Breast epithelium (tissue), 4 donors: ENCODE measurements at places on chromosomes 2 and 18. TPM values are rescaled to one million over a fixed set of nuclear protein-coding genes. Genes with fewer than 3 reads are reported as not detected.

- no peak for DNase-seq
Observed at GRCh38 chr18:41009926-41010325, 945.1 kb upstream of the PIK3C3 start.

- no peak for DNase-seq
Observed at GRCh38 chr2:225431105-225431863, 31.8 kb downstream of the NYAP2 start.

DNA sequence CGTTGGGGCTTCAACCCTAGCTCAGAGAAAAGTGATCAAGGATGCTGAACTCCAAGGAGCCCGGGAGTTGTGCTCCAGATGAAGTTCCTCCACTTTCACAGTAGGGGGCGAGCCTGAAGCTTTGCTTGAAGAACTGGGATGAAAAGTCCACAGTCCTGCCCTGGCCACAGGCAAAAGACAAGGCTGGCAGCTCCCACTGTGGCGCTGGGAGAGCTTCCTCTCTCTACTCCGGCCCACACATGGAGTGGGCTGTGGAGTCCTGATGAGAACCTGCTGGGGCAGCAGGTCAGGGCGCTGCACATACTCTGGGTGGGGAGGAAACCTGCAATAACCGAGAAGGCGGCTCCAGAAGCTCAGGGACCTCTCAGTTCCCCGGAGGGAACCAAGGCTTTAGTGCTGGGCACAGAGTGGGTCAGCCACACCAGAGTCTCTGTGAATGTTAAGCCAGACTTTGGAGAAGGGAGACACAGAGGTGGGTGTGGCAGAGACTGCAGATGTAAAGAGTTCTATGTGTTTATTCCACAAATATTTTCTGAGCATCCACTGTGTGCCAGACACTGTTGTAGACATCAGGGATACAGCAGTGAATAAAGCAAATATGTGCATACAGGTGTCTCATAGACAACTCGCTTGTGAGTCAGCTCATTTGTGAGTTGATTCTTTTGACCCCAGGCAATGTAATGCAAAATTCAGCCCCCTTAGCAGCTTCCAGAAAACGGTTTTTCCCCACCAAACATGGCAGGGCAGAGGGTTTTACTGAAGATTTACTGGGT is 48.0 kb upstream of the MRPL33 start:
- DNase-seq = peak; percentile 72

- no peak for DNase-seq
Observed at GRCh38 chr2:169704160-169704708, 10.0 kb downstream of the PHOSPHO2 start.

- DNase-seq = no peak
Observed at GRCh38 chr2:109230941-109231420, 102.0 kb downstream of the SH3RF3 start.

The UGT1A4 gene
- not detected for total RNA-seq

GRCh38 chr2:241499146-241499965 is 9.0 kb downstream of the STK25 start:
- DNase-seq = no peak

The MREG gene
- total RNA-seq = 16.1 TPM

DNA sequence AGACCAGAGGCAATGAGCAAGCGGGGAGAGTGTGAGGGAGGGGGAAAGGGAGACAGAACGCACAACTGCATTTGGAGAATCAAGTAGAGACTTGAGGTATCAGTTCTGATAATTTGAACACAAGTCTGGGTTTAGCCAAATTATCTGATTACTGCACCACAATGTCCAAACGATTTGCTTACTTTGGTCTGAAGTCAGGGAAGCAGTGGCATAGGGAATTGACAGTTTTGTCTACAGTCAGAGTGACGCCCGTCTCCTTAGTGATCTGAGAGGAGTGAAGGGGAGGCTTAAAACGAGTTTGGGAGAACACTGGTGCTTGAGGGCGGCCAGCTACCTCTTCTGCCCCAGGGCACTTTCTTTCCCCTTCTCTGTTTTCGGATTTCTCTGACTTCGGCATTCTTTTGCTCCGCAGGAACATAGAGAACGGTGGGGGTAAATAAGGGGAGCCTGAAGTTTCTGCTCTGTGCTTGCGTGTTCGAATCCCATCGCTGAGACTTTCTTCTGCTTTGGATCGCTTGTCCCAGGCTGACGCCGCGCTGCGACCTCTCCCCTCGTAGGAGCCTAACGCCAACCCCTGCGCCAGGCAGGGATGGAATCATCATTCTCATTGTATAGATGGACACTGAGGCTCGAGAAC is 2.9 kb upstream of the DLX2 start:
- DNase-seq = no peak

DNA sequence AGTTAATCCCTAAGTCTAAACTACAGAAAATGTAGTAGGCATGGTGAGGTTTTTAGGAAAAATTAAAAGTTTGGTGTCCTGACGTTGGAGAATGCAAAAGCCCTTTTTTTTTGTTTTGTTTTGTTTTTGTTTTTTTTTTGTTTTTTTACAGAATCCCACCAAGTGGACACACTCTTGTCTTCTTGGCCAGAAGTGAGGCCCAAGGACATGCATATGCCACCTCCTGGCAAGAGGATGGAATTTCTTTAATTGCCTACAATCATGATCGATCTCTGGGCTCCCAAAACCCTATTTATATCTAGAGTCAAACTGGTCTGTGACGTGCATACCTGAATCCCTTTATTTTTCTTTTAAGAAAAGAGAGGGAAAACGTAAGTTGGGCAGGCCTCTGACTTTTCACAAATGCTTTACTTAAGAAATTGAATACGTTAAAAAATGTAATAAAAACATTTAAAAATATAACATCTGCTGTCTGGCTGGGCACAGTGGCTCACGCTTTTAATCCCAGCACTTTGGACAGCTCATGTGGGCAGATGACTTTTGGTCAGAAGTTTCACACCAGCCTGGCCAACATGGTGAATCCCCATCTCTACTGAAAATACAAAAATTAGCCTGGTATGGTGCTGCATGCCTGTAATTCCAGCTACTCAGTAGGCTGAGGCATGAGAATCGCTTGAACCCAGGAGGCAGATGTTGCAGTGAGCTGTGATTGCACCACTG is 502.7 kb downstream of the CBLN2 start:
- no peak for DNase-seq

DNA sequence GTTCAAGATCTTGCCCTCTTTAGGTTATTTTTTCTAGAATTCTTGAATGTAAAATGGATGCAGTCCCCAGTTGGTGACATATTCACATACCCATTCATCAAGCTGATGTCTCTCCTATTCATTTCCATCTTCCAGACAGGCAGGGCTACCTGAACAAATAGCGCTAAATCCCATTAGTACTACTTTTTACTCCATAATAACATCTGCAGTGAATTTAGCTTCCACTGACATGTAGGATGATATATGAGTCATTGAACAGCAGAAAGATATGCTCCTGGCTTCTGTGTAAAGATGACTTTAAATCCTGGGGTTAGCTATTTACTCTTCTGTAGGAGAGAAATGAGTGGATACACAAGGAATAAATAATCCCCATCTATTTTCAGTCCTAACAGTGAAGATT is 194.7 kb downstream of the RND3 start:
- DNase-seq = no peak

The ARHGEF4 gene
- 8.0 TPM for total RNA-seq

The FMNL2 gene
- 36.1 TPM for total RNA-seq

- DNase-seq = no peak
Observed at GRCh38 chr18:58438161-58438957, 190.5 kb downstream of the ALPK2 start.

- no peak for DNase-seq
Observed at GRCh38 chr2:148493822-148494563, 150.6 kb upstream of the EPC2 start.

DNA sequence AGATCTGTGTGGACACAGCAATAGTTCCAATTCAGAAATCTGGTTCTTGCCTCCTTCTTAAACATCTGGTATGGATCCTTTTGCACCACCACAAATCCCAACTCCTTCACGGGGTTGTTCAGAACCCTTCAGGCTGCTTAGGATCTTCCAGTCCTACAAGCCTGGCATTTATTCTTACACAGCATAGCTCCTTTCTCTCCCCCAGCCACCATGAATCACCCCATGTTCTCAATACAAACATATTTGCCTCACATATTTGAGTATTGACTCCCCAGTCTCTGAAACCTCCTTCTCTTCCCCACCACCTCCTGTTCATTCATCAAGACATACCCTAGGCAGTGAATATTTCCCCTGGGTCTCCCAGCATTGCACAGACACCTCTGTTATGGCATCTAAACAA is 155.2 kb downstream of the ALK start:
- DNase-seq = no peak

DNA sequence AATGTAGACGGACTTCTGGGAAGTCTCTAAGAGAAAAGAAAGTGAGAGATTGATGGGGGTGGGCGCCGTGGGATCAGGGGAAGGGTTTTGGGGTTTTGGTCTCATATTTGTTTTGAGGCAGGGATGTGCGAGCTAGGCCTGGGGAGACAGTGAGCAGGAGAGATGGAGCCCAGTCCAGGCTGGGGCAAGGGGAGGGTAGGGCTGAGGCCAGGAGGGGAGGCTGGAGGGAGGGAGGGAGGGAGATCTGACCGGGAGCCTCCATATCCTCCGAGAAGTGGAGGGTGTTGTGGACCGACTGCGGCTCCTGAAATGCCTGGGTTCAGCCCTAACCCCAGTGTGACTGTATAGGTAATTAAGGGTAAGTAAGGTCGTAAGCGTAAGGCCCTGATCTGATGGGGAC is 72.8 kb upstream of the ODC1 start:
- peak; percentile 24 for DNase-seq

- no peak for DNase-seq
Observed at GRCh38 chr2:68388358-68388757, 23.3 kb downstream of the PLEK start.

DNA sequence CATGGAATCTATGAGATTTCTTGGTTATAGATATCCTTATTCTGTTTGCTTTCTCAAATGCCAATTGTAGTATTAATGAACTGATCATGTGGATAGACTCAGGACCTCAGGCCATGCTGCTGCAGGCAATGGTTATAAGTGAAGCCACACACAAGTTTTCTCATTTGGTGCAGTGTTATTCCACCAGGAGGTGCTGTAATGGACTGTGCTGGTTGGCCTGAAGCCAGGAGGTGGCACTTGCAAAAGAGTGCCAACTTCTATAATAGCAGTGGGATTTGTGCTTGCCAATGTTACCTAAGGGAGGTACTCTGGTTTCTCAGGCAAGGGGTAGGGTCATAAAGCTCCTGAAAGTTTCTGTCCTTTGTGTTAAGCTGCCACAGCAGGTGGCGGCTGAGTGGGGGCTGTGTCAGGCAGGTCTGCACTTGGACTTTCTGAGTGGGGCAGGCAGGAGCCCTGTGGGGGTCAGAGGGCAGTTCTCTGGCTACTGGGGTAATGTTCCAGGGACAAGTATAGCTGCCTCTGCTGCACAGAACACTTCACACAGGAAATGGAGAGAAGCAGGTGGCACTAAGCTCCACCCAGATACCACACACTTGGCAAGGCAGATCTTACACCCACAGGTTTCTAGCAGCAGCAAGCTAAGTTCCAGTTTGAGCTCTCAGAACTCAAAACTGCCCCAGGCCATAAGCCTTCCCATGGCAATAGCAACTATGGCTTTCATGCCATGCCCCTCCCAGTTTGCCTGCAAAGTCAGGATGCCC is 352.6 kb upstream of the CWC22 start:
- DNase-seq = peak; percentile 73

DNA sequence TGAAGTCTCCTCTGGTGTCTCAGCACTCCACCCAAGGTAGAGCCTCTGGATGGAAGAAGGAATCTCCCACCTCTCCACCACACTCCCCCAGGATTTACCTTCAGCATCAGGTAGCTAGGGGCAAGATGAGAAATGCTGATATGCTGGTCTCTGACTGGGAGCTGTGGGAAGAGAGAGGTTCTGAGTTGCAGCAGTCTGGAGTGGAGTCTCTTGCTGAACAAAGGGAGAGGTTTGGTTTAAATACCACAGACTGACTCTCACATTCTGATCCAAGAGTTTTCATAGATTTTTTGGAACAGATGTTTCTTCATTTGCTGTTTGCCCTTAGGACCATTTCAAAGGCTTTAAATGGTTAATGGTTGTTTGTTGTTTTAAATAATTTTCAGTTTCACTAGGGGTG is 1.1 kb upstream of the CFLAR start:
- no peak for DNase-seq

DNA sequence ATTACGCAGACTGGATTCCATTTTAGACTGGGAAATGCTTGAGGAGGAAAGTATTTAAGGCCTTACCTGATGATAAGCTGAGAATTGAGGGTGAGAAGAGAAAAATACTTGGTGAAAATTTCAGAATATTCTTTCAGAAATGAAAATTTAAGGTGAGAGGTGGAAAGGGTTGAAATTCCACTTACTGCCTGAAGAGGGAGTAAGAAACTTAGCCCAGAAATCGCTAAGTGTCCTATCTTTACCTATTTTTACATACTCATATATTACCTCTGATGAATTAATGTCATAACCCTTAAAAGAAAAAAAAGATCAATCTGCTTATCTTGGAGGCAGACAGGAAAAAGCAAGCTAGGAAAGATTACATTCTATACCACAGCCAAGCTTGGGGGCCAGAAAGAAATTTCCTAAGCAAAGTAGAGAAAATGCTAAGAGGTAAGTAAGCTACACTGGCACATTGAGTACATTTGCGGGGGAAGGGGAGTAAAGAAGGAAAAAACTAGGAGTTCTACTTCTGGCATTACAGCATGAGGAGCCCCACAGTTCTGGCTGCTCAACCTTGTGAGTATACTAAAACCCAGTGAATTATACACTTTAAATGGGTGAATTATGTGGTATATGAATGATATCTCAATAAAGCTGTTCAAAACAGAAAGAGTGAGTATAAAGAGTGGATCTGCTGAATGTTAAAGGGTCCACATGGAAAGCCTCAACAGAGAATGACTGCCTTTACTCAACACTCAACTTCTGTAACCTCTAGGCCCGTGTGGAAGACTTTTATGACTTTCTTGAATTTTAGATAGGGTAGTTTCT is 33.8 kb downstream of the SMC6 start:
- no peak for DNase-seq

DNA sequence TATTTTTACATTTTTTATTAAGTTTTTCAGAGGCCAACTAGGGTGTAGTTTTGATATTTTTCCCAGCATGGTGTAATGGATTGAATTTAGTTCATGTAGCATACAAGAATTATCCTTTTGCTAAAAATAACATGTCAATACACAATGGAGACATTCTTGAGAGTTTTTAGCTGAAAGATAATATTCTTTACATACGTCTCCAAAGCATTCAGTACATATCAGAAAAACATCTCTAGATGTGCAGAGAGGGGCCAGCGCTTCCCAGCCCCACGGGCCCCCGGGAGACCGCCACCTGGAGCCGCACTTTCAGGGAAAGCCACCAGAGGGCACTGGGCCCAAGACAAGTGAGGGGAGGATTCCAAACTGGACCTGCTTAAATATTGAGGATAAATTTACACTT is 499.4 kb downstream of the GALR1 start:
- no peak for DNase-seq

The CRYGD gene
- not detected for total RNA-seq

GRCh38 chr2:152402780-152403759 is 68.1 kb downstream of the FMNL2 start:
- no peak for DNase-seq

DNA sequence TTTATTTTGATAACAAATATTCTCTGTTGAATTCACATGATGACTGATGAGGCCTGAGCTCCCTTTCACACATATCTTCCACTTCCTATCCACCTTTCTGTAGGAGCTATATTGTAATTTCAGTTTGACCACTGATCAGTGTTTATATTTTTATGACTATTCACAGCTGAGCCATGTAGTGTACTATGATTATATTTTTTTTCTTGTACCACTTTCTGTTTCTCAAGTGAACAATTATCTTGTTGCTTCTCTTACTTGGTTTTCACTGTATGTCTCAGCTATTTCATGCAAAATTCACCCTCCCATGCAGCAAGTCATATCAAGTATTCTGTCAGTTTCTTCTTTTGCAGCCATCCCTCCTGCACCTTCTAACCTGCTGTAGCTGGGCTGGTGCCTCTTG is 78.4 kb downstream of the TMEM247 start:
- DNase-seq = no peak

GRCh38 chr2:128791985-128792320 is 473.3 kb upstream of the HS6ST1 start:
- DNase-seq = no peak
